ENCODE measurements at places on chromosomes 1 and 21.
A peak's percentile ranks its signal among the peaks of the same experiment; 100 is the strongest.

DNA sequence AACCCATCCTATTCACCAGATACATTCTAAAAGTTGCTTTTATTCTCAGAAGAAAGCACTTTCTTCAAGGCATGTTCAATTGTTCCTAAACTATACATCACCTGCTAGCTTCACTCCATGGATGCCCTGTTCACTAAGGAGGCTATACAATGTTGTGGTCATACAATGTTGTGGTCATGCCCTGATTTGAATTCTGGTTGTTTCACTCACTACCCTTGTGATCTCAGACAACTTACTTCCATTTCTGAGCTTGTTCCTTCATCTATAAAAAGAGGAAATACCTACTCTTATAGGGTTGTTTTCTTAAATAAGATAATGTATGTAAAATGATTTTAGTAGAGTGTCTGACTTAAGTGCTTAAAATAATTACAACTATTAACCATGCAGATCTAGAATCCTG lies 19.7 kb downstream of the EDEM3 start:
- DNase-seq = no peak

DNA sequence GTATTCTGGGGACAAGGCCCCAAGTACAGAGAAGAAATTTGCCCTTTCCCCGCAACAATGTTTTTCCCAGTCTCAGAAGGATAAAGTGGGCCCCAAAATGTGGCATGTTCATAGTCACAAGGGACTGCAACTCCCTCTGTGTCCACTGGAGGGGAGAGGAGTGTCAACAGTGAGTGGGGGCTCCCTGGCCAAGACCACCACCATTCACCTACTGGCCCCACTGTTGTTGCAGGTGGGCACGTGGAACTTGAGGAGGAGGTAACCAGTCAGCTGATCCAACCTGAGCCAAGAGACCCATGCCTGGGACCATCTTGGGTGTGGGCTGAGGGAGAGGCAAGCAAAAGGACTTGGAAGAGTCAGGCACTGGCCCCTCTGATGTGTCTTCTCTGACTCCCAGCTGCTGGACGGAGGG lies 777 bp downstream of the NUDT17 start:
- peak; percentile 54 for DNase-seq

GRCh38 chr1:178934546-178934945 lies 63.7 kb upstream of the ANGPTL1 start:
- DNase-seq = no peak

DNA sequence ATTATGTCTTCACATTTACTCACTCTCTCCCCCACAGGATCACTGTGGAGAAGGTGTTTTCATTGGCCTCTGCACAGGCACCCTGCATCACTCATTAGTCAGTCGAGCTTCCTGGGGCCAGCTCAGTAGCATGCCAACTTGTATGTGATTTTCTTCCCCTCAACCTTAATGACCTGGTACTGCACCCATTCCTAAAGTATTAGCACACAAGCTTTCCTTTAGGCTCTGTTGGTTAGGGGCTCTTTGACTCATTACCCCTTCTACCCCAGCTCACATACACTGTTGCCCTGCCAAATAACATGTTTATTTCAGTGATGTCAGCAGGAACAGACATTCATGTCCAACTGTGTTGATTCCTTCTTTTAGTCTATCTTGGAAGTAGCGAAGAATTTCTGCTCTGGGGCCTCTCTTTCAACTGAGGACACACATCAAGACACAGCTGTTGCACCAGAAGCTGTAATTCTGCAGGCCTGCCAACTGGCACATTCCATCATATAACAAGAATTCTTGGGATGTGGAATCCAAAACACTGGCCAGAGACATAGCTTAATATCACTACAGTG lies 603.5 kb upstream of the ADAMTS5 start:
- peak; percentile 90 for DNase-seq

- DNase-seq = no peak
These were observed 65.7 kb downstream of the NVL start for GRCh38 chr1:224264321-224264720.

GRCh38 chr1:67393240-67393639 lies 37.0 kb downstream of the SERBP1 start:
- peak; percentile 61 for DNase-seq

DNA sequence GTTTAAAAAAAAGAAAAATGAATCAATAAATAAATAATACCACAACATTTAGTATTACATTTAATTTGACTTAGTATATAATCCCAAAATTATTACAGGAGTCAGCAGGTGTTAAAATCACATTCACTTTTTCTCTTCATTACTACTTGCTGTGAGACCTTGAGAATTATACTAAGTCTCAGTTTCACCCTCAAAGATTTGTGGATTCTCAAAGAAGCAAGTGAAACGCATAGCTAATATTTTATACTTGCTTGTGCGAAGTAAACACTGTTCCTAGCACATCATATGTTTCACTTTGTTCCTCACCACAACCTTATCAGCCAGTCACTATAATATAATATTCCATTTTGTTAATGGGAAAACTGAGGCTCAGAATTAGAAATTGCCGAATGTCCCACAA lies 4.0 kb downstream of the CLCA1 start:
- no peak for DNase-seq

DNA sequence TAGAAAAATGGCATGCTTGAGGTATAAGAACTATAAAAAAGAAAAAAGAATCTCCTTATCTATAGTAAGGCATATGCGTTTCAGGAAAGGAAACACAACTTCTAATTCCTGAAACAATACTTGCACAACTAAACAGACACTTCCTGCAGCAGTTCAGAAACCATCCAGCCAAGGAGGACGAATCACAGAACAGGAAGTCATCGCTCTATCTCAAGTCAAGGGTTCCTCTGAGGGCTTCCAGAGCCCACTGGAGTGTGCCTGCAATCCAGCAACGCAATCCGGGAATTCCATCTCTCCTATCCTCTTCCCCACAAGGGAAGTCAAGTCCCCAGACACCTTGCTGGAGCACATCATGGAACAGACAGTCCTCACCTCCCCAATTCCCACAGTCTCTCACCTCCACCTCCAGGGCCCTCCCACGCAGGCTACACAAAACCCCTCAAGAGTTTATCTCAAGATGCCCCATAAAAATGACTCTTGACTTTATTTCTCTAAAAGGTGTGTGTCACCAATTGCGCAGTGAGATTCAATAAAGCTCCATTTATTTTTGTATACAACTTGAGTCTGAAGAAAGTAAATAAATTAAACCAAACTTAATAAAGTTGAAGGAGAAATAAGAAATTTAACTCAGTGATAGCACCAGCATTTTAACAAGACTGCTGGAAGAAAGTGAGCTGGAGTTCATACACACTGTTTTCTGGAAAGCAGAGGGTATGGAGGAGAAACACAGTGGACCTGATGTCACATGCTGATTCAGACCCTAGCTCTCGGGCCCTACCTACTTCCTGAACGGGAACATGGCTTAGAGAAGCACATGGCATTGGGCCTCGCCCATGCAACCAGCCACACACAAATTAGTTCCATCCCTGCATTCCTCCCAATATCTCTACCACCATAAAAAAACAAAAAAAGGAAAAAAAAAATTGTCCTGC lies 39.9 kb downstream of the SIPA1L2 start:
- DNase-seq = no peak

DNA sequence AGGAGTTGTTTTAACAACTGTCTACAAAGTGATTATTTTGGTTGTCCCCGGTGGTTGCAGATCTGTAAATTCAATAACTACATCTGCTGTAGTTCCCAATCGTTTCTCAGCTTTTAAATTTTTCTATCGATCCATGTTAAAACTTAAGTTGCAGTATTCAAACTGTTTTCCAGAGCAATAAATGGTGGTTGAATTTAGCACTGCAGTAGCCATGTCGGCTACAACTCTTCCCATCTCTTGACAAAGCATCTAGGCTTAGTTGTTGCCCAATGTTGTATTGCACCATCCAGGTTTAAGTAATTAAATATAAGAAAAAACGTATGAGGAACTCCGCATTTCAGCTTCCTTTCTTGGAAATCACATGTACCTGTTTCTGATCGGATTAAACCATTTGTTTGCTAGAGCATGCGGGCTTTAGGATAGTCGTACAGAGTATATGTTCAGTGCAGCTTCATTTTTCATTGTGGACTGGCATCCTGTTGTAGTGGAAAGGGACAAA lies 996 bp downstream of the CNIH4 start:
- DNase-seq = no peak

- no peak for DNase-seq
These were observed 137.8 kb downstream of the PTPRC start for GRCh38 chr1:198776602-198777029.

DNA sequence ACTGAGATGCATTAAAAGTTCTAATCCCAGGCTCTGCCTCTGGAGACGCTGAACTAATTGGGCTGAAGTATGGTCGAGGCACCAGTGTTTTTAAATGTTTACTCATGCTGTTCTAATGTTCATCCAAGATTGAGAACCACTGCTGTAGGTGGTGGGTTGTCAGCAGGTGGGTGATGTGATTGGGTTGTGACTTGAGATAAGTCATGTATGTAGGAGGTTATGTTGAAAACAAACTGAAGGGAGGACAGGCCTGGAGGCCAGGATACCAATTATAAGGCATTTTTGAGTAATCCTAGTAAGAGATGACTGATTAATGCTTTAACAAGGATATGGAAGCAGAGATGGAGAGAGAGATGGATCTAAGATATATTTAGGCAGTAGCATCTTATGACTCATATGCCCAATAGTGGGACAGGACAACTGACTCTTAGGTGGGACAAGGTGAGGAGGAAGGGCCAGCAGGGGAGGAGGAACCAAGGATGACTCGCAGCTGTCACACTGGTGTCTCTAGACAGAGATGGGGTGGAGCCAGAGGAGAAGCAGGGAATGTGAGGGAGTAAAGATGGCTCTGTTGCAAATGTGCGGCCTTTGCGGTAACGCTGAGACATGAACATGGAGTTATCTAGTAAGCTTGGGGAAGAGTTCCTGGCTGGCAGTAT lies 29.3 kb downstream of the RAB4A start:
- DNase-seq = no peak

DNA sequence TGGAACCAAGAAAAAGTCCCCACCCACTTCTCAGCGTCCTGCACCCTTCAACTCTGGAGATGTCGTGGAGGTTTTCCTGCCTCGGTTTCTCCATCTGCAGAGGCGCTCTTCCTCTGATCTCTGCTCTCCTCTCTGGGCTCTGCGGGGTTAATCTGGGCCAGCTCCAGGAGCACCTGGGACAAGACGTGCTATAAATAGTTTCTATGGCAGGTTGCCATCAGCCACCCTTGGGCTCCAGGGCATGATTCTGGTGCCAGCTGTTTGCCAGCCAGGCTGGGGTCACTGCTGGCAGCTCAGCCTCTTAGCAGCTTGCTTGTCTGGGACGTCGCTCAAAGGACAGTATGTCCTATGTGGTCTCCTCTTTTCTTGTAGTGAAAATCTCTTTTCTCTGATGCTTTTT lies 137.1 kb downstream of the ACTL8 start:
- no peak for DNase-seq

DNA sequence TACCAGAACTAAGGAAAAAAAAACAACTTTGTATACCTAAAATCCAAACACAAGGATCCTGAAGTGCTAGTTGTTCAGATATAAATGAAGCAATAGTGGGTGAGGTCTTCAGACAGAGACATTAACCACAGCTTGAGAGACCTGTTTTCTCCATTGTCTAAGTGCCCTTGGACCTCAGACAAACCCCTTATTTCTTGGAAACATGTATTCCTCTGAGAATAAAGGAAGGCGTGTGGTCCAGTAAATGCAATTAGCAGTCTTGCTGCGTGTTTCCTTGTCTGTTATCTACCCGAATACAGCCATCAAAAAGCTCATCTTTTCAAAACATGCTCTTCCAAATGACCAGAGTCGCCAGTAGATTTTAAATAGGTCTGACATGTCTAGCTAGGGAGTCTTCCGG lies 291.1 kb upstream of the NFIA start:
- no peak for DNase-seq
